NCI-H345 (cell line): ENCODE measurements at places on chromosomes 2 and 18.

GRCh38 chr2:123530004-123530403 is 495.1 kb upstream of the CNTNAP5 start:
- DNase-seq = no peak

DNA sequence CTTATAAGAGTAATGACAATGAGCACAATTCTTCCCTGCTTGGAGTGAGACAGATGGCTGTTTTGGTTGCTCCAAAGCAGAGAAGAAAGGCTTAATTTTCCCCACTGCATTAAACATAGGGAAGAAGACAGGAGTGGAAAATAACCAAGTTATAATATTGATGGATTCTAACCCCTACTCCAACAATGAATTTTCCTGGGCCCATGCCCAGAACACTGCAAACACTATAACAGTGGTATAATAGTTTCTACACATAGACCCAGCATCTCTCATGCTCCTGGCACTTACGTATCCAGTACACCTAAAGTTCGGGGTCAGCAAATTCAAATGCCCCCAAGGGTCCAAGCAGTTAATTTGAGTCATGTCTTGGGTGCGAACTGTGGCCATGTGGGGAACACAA is 613.4 kb downstream of the PLCL1 start:
- no peak for DNase-seq

- no peak for DNase-seq
These were observed 294.0 kb downstream of the DSC3 start for GRCh38 chr18:30748541-30748940.

DNA sequence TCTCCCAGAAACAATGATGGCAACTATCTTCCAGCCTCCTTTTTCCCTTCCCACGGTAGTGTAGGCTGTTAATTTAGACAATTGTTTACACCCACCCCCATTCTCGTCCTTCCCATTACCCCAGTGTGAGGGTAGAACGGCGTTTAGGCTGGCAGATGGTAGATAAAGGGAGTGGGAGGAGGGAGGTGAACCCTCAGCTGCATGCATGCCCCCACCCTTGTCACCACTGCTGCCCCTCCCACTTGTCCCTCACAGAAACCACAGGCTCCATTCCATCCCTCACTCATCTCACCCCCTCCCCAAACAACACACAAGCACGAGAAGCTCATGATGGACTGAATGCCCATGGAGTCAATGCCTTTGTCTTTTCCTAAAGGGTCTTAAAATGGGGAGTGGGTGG is 107.9 kb upstream of the PARD3B start:
- DNase-seq = no peak

GRCh38 chr2:199973703-199974102 is 18.3 kb downstream of the MAIP1 start:
- peak; percentile 34 for DNase-seq

GRCh38 chr18:36337679-36338402 is 40.3 kb downstream of the FHOD3 start:
- DNase-seq = no peak

GRCh38 chr18:37574113-37574512 is 8.5 kb upstream of the CELF4 start:
- no peak for DNase-seq

DNA sequence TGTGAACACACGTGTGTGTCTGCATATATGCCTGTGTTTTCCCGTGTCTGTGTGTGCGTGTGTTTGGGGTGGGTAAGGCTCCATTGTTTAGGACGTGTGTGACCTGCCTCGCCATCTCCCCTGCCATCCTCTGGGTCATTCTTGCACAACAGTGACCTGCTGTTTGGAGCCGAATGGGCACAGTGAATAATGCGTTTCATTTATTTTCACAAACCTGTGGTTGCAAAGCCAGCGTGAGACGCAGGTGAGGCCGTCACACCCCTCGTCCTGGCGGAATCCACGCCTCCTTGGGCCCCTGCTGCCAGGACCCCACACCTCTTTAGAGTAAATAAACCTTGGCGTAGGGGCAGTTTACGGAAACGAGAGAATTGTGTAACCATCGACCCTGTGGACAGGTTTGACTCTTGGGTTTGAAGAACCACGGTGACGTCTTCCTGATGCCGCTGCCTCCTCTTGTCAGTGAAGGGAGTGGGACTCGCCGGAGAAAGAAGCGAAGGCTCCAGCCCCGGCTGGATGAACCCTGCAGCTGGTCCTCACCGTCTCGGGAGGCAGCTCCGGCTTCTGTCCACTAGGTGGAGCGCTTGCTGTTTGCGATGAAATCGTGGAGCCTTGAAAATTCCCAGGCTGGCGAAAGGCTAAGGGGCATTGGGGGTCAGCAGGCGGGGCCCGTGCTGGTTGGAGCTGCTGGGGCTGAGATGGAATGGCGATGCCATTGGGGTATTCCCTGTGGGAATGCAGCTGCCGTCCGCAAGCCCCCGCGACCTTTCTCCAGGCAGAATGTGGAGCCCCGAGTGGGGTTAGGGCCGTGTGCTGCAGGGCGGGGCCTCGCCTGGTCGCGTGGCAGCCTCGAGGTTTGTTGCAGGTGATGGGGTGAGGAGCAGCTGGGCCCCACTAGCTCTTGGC is 81.1 kb downstream of the RTP5 start:
- DNase-seq = peak; percentile 71

GRCh38 chr2:171294608-171295007 is 133.9 kb upstream of the TLK1 start:
- no peak for DNase-seq

- DNase-seq = no peak
These were observed 74.3 kb upstream of the MSTN start for GRCh38 chr2:190136825-190137224.

GRCh38 chr2:15363142-15363541 is 198.0 kb downstream of the NBAS start:
- no peak for DNase-seq

GRCh38 chr2:181776336-181776735 is 96.0 kb upstream of the NEUROD1 start:
- DNase-seq = no peak

DNA sequence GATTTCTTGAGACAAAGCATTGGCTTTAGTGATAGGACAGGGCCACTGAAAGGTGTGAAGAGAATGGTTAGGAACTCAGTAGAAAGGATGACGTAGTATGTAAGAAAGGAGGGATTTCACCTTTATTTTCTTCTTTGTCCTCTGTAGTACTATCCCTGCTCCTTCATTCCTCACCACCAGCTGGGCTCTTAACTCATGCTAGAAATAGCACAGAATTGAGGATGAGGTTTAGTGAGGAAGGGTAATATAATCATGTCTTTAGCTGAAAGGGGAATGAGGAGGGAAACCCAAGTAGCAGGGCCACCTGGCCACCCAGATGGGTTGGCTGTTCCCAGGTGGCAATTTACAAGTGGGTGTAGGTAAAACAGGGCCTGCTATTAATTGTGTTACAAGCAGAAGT is 15.2 kb downstream of the ACVR2A start:
- peak; percentile 9 for DNase-seq

DNA sequence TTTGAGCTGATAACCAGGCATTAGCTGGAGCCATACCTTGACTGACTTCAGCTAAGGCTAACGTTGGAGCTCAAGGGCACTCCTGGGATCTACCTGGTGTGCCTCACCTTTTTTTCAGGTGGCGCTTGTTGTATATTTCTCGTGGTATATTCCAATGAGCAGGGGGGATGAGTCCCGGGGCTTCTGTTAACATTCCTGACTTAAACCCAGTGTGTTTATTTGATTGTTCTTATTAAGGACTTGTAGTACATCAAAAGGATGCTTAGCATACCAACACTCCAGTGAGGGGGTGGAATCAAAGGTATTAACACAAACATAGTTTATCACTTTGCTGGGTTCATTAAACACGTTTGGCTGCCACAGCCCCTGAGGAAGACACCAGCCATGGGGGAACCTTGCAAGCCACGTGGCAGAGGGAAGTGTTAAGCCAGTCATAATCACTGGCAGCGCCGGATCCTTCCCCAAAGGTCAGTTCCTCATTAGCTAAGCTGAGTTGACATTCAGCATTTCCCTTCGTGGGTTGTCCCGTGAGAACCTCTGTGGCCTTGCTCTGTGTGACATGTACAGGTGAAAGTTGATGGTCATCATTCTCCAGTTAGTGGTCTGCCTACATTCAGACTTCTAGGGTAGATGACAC is 119.5 kb upstream of the MCFD2 start:
- no peak for DNase-seq

- DNase-seq = no peak
These were observed 107.6 kb upstream of the MAP3K20 start for GRCh38 chr2:172968061-172968469.

DNA sequence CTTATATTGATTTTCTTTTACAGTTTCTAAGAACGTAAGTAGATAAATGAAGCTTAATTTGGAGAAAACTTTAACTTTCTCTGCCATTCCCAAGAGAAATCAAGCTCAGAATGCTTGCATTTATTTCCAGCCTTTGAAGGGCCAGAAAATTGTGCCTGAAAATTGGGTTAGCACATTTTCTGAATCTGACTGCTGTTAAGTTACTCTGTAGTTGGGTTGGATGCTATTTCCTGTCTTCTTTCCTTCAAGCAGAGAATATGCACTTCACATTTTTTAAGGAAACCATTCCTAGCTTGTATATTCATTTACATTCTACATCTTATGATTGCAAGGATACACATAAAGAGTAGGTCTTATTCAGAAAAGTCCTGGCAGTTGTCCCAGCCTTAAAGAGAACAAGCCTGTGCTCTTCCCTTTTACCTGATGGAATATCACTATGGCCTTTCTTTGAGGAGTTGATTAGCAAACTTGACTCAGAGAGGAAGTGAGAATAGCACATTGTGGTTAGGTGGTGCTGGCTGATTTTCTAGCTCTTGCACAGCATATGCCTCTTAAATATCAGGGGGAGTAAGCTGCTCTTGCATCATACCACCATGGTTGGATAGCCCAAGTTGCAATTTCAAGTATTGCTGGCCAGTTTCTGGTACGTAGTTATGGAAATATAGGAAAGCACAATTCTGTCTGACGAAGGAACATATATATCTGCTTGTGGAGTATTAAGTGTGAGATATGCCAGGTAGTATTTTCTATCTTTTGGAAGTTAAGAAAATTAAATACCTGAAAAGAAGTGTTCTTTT is 133.7 kb downstream of the COMMD1 start:
- no peak for DNase-seq

GRCh38 chr18:35167857-35168256 is 73.0 kb upstream of the ZNF397 start:
- DNase-seq = no peak

- DNase-seq = no peak
These were observed 341.2 kb upstream of the SLC14A2 start for GRCh38 chr18:45274026-45274425.

- DNase-seq = no peak
These were observed 6.1 kb downstream of the MAB21L4 start for GRCh38 chr2:240889601-240890560.

DNA sequence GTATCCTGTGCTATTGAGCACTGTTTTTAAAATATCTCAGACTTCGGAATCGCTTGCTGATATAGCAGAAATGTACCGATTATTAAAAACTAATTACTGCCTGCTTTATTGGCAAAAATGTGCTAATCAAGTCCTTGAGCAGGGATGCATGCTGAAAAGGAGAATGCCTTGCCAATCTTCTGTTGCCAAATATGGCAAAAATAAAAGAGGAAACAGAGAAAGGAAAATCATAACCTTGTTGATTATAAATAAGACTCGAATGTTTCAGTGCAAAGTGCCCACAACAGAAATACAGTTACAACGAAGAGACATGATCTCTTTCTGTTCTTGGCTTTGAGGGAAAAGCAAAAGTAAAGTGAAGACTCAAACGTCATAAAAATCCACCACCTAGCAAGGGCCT is 248.5 kb downstream of the TMEM182 start:
- no peak for DNase-seq

- DNase-seq = no peak
These were observed 16.0 kb upstream of the ASXL2 start for GRCh38 chr2:25894135-25894830.

- DNase-seq = no peak
These were observed 35.7 kb downstream of the C18orf63 start for GRCh38 chr18:74351354-74351753.

GRCh38 chr2:61736953-61737352 is 116.9 kb downstream of the FAM161A start:
- DNase-seq = no peak

DNA sequence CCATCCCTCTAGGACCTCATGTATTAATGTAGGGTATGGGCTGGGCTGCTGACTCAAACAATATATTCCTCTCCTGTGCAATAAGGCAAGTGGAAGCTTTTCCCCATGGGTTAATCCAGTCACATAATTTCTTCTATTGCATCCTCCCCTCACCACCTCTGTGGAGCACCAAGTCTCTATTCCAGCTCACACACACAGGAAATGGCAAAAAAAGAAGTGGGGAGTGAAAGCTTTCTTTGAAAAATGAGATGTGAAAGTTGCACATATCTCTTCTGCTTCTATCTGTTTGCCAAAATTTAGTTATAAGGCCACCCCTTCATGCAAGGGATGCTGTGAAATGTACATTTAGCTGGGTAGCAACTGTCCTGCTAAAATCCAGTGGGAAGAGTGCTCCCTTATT is 121.3 kb downstream of the CDC42EP3 start:
- DNase-seq = no peak

DNA sequence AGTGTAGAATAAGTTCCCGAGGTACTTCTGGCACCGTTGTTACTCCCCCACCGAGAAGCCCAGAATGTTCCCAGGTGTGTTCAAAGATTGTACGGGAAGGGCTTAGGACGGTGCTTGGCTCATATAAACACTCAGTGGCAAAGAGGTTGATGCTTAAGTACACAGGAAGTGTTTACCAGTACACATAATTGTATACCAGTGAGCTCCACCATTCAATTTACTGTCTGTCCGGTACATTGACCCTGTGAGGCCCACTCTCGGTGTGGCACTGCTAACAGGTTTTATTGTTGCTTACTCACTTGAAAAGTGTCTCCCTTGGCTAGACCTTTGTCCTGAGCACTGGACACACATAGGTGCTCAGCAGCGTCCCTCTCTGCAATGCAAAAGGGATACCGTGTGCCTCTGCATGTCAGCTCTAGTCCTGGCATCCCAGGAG is 191.0 kb downstream of the NEDD4L start:
- DNase-seq = peak; percentile 62

GRCh38 chr18:57797209-57797651 is 5.9 kb downstream of the ATP8B1 start:
- peak; percentile 80 for DNase-seq

- DNase-seq = no peak
These were observed 1005.4 kb upstream of the DDX18 start for GRCh38 chr2:116809109-116809508.

DNA sequence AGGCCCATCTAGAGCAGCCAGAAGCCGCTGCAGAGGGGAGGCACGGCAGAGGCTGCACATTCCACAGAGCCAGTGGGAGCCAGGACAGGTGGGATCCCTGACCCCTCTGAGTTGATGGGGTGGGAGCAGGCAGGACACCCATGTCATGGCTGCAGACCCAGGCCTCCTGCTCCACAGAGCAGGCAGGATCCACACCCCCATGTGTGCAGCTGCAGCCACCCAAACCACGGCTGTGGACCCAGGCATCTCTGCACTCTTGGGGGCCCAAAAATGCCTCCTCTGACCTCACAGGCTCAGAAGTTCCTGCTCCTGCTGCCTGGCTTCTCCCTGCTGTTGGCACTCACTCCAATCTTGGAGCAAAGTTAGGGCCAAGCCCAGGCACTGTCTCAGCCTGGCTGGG is 112.3 kb upstream of the TMEM18 start:
- no peak for DNase-seq
